ENCODE measurements at places on chromosomes 6 and 20. TPM values are rescaled to one million over a fixed set of nuclear protein-coding genes. Genes with fewer than 3 reads are reported as not detected.

GRCh38 chr6:88890860-88891845, 72.3 kb downstream of the RNGTT start:
- no peaks in the 10 kb centered on the region for H3K27me3 ChIP-seq
- H3K36me3 ChIP-seq = no peaks in the 10 kb centered on the region
- H3K27ac ChIP-seq = no peak overlapping the region
- no peaks in the 10 kb centered on the region for H3K4me1 ChIP-seq

GRCh38 chr20:50528804-50529351, 18.7 kb downstream of the PTPN1 start:
- H3K4me3 ChIP-seq = no peak overlapping the region
- H3K27me3 ChIP-seq = no peaks in the 10 kb centered on the region

KCNK16 gene
- not detected for polyA plus RNA-seq

KPNA5 gene
- polyA plus RNA-seq = 1.3 TPM

- H3K36me3 ChIP-seq = no peaks in the 10 kb centered on the region
- DNase-seq = no peak
- H3K27ac ChIP-seq = no peak overlapping the region
- no peaks in the 10 kb centered on the region for H3K27me3 ChIP-seq
- no peak overlapping the region for H3K4me3 ChIP-seq
These were observed 75.2 kb downstream of the AKAP7 start for GRCh38 chr6:131210469-131210868.

DNA sequence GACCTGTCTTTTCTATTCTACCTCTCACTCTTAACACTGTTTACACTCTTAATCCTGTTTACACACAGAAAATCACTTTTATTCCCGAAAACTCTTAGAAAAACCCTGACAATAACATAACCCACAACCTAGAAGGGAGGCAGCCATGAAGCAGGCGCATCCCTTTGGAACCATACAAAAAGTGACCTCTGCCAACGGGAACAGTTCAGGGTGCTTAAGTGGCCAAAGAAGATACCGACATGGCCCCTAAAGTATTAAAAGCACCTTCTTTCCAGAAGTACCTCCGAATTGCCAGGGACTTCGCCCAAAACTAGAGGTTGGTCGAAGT, 490 bp downstream of the MMUT start:
- H3K36me3 ChIP-seq = peaks cover 17% of the 10 kb centered on the region
- peak; percentile 37 for DNase-seq
- H3K4me3 ChIP-seq = peak overlapping the region; percentile 57
- peaks cover 47% of the 10 kb centered on the region for H3K4me1 ChIP-seq
- no peaks in the 10 kb centered on the region for H3K27me3 ChIP-seq

- H3K27me3 ChIP-seq = no peaks in the 10 kb centered on the region
- no peak overlapping the region for H3K4me3 ChIP-seq
- H3K27ac ChIP-seq = no peak overlapping the region
- no peaks in the 10 kb centered on the region for H3K4me1 ChIP-seq
These were observed 4.0 kb downstream of the MANBAL start for GRCh38 chr20:37293301-37293943.

DNA sequence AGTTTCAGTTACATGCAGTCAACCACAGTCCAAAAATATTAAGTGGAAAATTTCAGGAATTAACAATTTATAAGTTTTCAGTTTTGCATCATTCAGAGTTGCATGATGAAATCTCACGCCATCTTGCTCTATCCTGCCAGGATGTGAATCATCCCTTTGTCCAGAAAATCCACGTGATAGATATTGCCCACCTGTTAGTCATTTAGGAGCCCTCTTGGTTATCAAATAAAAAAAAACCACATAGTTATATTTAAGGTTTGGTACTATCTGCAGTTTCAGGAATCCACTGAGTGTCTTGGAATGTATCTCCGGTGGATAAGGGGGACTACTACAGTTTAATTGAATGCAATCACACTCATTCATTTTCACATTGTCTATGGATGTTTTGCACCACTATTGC, 1249.0 kb upstream of the CITED2 start:
- no peaks in the 10 kb centered on the region for H3K36me3 ChIP-seq
- H3K27me3 ChIP-seq = no peaks in the 10 kb centered on the region
- no peak overlapping the region for H3K4me3 ChIP-seq
- H3K27ac ChIP-seq = no peak overlapping the region
